T-helper 2 cell treated with Interferon-gamma antibody and Interleukin-4, amounts not matched to agents 5 μg/mL and 100 μg/mL, for 36 hours (primary cell): ENCODE measurements at places on chromosomes 12 and 14.

- no peak for DNase-seq
These were observed 168.6 kb downstream of the CPNE8 start for GRCh38 chr12:38736821-38737220.

DNA sequence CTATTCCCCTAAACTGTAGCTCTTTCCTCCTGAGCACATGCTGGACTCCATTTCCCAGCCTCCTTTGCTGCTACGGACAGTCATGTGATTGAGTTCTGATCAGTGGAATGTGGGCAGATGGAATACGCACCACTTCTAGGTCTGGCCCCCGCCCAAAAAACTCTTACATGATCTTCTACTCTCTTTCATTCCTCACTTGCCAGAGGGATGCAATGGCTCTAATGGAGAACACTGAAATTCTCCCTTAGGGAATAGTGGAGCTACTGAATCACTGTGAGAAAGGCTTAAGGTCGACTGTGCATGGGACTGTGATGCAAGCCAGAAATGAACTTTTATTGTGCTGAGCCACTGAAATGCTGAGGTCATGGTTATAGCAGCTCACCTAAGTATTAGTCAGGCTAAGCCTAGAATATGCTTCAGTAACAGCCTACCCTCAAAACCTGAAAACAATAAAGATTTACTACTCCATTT is 13.0 kb upstream of the TMED2 start:
- DNase-seq = no peak

DNA sequence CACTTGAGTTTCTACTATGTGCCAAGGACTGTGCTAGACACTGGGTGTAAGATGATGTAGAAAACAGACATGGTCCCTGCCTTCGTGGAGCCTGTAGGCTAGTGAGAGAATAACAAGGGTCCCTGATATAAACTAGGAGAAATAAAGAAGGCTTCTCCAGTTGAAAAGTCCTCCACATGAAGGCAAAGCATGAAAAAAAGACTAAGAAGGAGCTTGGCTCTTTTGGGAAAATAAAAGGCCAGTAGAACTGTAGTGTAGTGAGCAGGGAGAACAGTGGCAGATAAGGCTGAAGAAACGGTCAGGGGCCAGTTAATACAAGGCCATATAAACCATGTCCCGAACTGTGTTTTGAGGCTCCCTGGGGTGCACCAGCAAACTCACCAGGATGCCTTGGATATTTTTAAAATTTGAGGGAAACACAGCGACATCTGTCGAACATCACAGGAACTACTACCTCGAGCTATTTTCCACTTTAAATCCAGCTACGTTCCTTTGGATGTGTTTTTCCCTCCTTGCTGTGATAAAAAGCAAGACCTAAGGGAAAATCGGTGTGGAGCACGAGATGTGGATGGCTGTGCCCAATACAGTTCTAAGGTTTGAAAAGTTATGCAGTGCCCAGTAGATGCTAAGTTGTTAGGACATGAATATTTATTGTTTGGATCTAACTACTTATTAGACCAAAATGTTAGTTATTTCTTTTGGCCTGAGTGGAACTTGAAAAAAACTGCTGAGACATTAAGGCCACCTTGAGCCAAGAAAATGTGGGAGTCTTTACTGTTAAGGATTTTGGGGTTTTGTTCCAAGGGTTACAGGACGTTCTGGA is 8.5 kb upstream of the CFL2 start:
- peak; percentile 13 for DNase-seq

- DNase-seq = no peak
These were observed 491.2 kb downstream of the PCNX1 start for GRCh38 chr14:71398450-71398849.

DNA sequence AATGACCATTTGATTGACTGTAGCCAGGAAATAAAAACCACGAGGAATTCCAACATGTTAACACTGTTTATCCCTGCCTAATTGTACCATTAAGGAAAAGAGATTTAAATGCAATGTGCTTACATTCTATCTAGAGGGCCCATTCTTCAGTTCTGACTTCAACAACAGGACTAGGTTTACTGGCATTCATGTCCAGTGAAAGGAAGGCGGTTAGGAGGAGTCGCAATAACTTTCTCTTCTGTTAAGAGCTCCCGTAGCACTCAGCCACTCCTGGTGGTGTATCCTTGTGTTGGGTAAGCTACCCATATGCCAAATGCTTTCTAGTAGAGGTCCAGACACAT is 154.7 kb downstream of the STXBP6 start:
- DNase-seq = no peak

- no peak for DNase-seq
These were observed 427.3 kb downstream of the BTG1 start for GRCh38 chr12:91718326-91718725.

GRCh38 chr12:26130728-26131127 is 5.9 kb upstream of the BHLHE41 start:
- no peak for DNase-seq

DNA sequence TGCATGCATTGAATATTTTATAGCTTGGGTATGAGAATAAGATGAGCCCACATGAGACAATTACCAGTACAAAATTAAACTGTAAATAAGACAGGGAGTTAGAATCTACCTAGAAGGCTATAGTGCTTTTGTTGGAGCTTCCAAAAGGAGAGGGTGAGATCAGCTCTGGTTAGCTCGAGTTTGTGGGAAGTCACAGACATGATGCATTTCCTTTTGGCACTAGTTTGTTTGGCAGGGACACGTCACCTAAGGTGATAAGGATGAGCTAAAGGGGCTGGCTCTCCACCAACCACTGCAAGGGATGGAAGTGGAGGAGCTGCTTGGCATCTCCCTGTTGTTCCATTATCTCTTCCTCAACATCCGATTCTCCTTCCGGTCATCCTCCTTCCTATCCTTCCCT is 48.5 kb upstream of the CPM start:
- no peak for DNase-seq

- DNase-seq = no peak
These were observed 3.1 kb downstream of the CCDC63 start for GRCh38 chr12:110849748-110850403.

DNA sequence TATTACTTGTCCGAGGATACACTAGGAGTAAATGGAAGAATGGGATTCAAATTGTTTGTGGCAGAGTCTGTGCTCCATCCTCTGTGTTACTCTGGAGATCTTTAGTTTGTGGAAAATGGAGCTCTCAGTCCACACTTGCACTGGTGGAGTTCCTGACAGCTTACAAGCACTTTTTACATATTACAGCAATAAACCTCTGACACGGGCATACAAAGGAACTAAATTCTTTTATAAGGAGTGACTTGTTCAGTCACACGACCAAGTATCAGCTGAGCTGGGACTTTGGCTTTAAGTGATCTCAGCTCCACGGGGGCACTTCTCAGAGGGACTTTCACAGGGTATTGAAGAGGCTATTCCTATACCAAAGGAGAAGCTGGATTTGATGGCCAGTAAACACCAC is 417.5 kb downstream of the LRIG3 start:
- no peak for DNase-seq

DNA sequence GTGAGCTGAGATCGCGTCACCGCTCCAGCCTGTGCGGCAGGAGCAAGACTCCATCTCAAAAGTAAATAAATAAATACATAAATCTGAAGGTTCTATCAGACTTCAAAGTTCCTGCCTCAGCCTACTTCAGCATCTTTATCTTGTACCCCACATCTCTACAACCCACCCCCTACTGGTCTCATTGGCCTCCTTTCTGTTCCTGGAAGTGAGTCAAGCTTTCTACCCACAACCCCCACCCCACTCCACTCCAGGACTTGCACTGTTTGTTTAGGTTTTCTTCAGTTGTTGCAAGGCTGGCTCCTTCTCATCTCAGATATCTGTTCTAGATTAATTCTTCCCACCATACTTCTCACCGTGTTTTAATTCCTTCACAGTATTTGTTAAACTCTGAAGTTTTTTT is 714 bp upstream of the PSMC6 start:
- peak; percentile 70 for DNase-seq

- DNase-seq = no peak
These were observed 171.4 kb downstream of the CRADD start for GRCh38 chr12:93848523-93849101.

- no peak for DNase-seq
These were observed 175.3 kb downstream of the PRKD1 start for GRCh38 chr14:29752221-29752923.

GRCh38 chr12:96192926-96193573 is 1.1 kb upstream of the ELK3 start:
- no peak for DNase-seq

DNA sequence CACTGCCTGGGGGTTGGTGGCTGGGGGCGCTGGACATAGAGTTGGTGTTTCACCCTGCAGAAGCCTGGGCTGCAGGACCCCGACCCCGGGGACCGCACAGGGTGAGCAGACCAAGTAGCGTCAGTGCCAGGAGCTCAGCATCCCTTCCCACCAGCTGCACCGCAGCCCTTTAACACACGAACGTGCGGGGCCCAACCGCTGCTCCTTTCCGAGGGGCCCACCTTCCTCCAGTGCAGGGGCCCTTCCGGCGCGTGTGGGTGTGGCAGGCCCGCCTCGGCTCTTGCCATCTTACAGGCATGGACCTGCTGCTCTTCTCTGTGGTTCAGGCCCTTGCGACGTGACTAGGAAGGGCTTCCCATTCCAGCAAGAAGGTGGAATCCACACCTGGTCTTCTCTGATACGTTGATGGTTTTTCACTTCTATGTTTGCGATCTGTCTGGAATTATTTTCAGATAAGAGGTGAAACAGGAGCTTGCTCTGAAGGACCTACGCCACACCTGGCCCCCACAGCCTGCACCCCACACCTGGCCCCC is 47.8 kb downstream of the LRCOL1 start:
- no peak for DNase-seq

GRCh38 chr12:95546491-95546813 is 4.8 kb downstream of the USP44 start:
- DNase-seq = no peak

DNA sequence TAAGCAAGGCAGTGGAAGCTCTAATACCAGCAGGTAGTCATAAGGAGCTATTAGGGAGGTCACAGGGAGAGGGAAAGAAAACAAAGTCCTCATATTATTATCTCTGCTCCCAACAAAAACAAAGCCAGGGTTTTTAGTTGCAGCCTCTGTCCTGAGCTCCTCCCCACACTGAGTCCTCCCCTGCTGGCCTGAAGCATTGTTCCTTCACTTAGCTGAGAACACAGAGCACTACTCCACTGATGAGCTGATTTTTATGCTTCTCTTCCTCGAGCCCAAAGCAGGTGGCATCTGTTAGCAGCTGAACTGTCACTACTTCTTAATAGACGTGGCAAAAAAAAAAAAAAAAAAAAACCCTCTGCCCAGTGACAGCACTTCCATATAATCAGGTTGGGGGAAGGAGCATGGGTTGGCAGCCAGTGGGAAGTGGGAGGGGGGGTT is 10.5 kb upstream of the STAC3 start:
- DNase-seq = no peak

GRCh38 chr14:92411941-92412340 is 89.0 kb downstream of the SLC24A4 start:
- no peak for DNase-seq

- no peak for DNase-seq
These were observed 290.8 kb downstream of the PRKD1 start for GRCh38 chr14:29636870-29637269.

DNA sequence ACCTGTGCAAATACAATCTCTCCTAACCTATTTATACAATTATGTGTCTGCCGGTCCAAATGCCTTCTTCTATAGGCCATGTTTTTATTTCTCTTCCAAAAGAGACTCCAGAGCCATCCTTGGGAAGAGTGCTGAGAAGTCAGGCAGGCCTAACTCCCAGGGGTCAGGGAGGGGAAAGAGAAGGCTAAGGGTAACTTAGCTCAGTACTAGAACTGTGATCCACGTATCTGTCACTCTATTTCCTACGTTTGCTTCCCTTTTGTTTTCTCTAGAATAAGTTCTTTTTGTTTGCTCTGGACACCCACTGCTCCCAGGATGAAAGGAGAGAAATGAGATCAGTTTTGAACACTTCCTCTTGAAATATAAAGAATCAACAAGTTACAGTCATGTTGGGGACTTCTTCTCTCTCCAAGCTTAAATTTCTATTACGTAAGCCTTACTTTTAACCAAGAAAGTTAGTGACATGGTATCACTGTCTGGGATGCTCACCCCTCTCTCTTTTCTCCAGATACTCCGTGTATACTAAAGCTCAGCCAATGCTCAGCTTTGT is 79.2 kb downstream of the DAD1 start:
- DNase-seq = no peak

DNA sequence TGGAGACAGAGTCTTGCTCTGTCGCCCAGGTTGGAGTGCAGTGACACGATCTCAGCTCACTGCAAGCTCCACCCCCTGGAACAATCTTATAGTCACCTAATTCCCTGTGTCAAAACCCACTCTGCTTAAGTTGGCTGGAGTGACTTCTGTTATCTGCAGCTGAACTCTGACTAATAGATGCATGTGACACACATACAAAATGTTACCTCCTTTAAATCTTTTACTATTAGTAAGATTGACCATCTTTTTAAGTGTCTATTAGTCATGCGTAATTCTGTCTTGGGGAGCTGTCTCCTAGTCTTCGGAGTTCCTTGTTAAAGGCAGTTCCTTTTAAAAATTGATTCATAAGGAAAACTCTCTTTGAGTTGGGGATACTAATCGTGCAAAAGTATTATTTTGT is 7.4 kb downstream of the IFI27L1 start:
- DNase-seq = no peak

DNA sequence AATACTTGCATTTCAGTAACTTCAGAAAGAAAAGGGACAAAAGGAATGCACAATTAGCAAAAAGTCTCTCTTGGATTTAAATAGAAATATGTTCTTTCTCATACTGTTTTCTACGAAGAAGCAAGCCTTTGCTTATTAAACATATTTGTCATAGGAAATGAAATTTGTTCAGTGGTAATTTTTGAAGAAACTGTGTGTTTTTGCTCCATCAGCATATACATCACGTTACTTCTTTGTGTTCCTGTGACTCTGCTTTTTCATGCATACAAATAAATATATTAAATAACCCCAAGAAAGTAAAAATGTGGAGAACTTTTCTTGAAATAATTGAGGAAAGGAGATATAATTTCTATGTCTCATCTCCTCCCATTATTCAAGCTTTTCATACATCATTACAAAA is 39.7 kb downstream of the CD163L1 start:
- DNase-seq = no peak

GRCh38 chr12:52242442-52243258 is 9.6 kb downstream of the KRT7 start:
- DNase-seq = no peak

- DNase-seq = no peak
These were observed 3.0 kb upstream of the CRACR2A start for GRCh38 chr12:3755898-3756297.

- DNase-seq = no peak
These were observed 11.3 kb downstream of the FOXN3 start for GRCh38 chr14:89405712-89406111.

GRCh38 chr12:93221841-93222240 is 155.9 kb upstream of the NUDT4 start:
- DNase-seq = no peak

- DNase-seq = no peak
These were observed 440.8 kb downstream of the NRXN3 start for GRCh38 chr14:78610994-78611393.

- no peak for DNase-seq
These were observed 52.1 kb downstream of the DERA start for GRCh38 chr12:15963271-15963670.

DNA sequence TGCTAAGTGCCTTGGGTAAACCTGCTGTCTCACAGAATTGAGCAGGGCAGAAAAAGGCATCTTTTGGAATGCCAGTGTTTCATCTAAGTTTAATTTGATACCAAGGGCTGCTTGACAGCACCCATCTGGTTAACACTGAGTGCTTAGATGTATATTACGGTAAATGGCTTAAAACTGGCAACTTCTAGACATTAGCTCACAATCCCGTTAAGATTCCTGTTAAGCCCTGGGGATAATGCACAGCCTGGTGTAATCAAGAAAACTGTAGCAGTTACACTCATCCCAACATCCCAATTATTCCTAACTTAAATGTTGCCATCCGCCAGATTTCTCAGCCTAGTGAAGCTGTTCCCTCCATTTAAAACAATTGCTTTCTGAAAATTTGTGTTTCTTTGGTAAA is 29.9 kb downstream of the PPFIBP1 start:
- DNase-seq = no peak
